ENCODE measurements at places on chromosomes 12 and 14. TPM values are rescaled to one million over a fixed set of nuclear protein-coding genes. Genes with fewer than 3 reads are reported as not detected.

KRT79 gene
- total RNA-seq: not detected

KDM2B gene
- total RNA-seq: 22.5 TPM

GRCh38 chr14:105447651-105448640 lies 26.7 kb upstream of the CRIP2 start:
- DNase-seq: no peak

DNA sequence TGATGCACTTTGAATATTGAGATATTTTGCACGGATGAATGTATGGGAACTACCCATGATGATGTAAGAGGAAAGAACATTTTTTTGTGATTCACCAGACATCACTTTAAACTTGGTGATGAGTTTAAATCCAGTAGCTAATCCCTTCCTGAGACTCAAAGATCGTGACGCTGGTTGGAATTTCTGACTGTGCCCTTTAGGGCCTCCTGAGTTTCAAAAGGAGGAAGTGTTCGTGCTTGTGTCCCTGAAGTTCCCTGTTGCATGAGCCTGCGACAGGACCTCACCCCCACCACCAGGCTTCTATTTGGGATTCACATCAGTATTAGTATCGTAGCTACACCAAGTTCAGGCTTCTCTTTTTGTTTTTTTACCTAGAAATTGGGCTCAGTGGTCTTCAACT lies 18.6 kb upstream of the RIN3 start:
- no peak for DNase-seq

GRCh38 chr14:72998252-72998903 lies 28.5 kb downstream of the ZFYVE1 start:
- no peak for DNase-seq

DNA sequence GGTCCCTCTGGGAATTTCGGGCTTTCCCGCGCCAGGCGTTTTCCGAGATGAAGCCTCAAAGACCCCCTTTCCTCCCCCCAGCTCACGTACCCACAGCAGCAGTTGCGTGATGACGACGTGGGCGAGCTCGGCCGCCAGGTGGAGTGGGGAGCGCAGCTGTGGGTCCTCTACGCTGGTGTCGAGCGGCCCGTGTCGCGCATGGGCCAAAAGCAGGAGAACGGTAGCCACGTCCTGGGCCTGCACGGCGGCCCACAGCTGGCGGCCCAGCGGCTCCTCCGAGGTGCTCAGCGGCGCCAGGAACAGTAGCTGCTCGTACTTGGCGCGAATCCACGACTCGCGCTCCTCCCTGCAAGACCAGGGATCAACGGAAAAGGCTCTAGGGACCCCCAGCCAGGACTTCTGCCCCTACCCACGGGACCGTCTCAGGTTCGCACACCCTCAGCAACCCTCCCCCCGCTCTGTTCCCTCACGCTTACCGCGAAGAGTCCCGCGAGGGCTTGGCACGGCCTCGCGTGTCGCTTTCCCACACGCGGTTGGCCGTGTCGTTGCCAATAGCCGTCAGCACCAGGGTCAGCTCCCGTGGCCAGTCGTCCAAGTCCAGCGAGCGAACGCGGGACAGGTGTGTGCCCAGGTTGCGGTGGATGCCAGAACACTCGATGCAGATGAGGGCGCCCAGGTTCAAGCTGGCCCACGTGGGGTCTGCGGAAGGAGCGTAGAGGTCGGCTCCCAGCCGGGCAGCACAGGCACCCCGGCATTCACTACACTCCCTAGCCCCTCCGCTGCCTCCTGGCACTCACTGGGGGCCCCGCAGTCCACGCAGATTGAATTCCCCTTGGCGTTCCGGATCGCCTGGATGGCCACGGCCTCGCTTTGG lies 11.4 kb downstream of the AGAP2 start:
- DNase-seq: no peak

DNA sequence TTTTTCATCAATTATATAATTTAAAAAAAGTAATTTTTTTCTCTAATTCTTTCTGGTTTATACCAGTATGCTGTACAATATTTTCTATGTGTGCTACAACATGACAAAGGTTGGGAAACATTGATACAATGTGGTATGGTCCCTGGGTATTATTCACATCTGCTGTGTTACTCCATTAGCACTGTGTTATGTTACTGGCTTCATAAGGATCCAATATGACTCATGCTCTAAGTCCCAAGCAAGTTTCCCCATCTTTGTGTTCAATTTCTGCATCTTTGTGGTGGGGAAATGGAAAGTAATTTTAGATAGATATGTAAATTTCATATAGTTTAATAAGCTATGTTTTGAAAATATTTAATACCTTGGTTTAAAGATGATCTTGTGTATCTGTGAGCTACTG lies 35.8 kb downstream of the FBXO33 start:
- no peak for DNase-seq

Measured in thoracic aorta (tissue), 2 donors.